ENCODE measurements at places on chromosomes 4 and X.

DNA sequence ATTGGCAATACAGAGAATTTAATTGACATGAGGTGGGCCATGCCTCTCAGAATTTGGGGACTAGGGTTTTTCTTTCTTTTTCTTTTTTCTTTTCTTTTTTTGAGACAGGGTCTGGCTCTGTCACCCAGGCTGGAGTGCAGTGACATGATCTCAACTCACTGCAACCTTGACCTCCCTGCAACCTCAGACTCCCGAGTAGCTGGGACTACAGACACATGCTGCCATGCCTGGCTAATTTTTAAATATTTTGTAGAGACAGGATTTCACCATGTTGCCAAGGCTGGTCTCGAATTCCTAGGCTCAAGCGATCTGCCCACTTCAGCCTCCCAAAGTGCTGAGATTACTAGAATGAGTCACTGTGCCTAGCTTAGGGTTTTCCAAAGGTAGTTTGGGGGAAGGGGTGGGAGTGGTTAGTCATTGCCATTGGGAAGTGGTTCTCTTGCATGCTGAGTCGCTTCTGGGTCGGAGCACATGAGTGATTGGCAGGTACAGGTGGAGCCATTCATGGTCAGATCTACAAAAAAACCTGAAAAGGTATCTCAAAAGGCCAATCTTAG is 54.5 kb downstream of the MID2 start:
- DNase-seq, result no peak

- DNase-seq, result no peak
Measured at GRCh38 chr4:7266525-7267292, 74.4 kb downstream of the SORCS2 start.

GRCh38 chr4:4631150-4631549 is 89.3 kb upstream of the STX18 start:
- DNase-seq, result no peak

DNA sequence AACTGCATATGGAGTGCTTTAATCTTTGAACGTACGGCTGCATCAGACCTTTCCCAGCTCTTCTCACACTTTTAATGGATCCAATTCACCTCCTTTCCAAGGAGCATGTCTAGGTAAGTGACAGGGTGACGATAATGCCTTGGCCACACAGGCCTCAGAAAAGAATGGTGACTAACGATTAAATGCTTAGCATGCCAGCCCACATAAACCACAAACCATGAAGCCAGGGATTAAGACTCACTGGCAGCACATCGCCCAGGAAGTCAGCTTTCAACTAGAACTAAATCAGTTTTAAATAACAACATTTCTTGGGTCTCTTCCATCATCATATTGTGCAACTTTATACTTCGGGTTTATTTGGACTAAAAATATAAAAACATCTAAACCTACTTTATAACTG is 28.7 kb downstream of the INPP4B start:
- DNase-seq, result no peak

- no peak for DNase-seq
Measured at GRCh38 chr4:101025755-101026154, 321.6 kb downstream of the PPP3CA start.

- DNase-seq, result no peak
Measured at GRCh38 chr4:103498161-103499070, 221.4 kb downstream of the TACR3 start.

DNA sequence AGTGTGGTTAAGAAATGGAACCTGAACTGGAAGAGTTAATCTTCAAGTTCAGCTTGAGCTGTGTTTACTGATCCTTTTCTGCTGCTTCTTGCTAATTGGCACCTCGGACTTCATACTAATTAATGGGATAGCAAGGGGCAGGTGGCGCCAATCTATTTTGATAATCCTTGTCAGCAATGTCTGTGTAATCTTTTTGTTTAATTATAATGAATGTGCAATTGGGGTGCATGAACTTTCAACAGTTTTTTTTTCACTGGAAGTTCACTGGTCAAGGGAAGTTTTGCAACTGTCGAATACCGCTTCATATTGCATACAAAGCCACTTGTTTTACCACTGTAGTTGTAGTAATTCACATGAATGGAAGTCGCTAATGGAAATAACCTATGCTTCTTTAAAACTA is 261.0 kb downstream of the BMPR1B start:
- no peak for DNase-seq

- DNase-seq, result no peak
Measured at GRCh38 chr4:173130687-173131086, 37.9 kb upstream of the GALNT7 start.

- no peak for DNase-seq
Measured at GRCh38 chr4:38782452-38783108, at the start of gene TLR10. Gene TLR10 (minus strand): TSS chr4:38782990. CDS start chr4:38775590, 7,400 bp downstream.

DNA sequence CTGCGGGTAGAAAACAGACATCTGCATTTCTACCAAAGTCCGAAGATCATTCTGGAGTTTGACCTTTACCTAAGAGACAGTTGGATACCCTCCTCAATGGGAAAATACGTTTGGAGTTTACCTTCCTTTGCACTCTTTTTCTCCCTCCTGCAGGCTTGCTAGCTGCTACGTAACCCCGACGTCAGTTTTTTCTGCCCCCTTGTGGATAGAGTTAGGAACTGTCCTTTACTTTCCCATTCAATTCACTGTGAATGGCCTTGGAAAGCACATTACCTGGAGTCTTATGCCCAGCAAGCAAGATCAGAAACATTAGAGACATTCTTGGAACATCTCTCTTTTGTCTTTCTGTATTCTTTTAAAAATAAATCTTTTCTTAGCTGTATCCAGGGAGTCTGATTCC is 250.7 kb downstream of the NAP1L3 start:
- DNase-seq, result no peak

DNA sequence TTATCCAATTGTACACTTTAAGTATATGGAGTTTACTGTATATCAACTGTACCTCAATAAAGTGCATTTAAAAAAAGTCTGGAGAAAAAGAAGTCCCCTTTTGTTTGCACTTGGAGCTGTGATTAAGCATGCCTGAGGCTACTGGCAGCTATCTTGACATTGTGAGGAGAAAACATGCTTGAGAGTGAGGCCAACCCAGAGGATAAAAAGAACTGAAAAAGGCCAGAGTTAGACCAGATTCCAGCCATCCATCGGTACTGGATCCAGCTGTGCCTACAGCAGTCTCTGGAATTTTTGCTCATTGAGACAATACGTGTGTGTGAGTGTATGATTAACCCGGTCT is 57.4 kb downstream of the LGI2 start:
- DNase-seq, result no peak

DNA sequence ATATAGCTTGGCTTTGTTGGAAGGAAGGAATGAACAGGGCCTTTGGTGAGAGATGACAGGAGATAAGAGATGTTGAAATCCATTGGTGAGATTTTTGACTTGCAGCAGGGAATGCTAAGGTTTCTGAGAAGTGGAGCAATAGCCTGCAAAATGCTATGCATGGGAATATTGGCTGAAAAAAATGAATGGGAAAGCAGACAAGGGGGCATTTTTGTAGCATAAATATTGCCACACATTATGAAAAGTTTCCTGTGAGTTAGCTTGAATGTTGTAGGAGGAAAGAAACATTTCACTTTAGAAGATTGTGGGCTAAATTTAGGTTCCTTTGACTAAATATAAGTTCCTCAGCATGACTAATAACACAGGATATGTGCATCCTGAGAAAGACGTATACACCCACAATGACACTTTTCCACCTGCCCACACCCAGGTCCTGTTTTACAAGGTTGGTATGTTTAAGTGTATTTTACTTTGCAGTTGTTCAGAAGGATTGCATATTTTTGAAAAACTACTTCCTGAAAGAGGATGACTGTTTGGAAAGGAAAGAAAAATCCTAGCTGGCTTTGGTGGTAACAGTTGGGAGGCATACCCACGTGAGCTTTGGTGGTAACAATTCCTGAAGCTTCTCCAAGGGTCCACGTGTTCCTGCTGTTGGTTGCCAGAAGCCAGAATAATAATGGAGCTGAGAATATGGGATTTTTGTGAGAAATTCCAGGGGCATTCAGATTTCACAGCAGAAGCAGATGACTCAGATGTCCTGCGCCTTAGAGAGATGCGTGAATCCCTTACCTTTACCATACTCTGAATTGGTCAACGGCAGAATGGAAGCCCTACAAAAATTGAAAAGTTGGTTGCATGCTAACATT is 28.5 kb downstream of the PHEX start:
- no peak for DNase-seq

- DNase-seq, result no peak
Measured at GRCh38 chrX:22063284-22063683, 31.2 kb downstream of the PHEX start.

- DNase-seq, result no peak
Measured at GRCh38 chrX:132631579-132632232, 142.9 kb upstream of the MBNL3 start.

GRCh38 chr4:158801677-158802076 is 32.9 kb downstream of the FNIP2 start:
- no peak for DNase-seq

Data from stimulated activated CD8-positive, alpha-beta memory T cell treated with anti-CD3 and anti-CD28 coated beads, Interleukin-4, amount 100 ng/mL, for 4 hours (primary cell).